ENCODE measurements at places on chromosomes 13 and 19.

DNA sequence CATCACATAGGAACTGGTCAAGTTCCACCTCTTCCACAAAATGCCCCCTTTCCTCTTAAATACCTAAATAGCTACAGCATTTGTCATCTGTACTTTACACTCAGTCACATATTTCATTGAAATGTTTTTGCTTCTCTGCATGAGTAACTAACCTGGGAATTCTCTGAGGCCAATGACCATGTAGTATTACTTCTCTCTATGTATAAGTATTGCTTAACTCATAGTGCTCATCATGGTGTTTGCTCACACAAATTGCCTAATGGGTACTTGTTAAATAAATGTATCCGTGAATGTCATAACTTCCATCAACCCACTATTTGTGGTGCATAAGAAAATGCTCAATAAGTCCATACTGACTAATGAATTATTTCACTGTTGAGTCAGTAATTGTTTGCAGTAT lies 115.5 kb downstream of the FGF14 start:
- DNase-seq: peak; percentile 66

- no peak for DNase-seq
Measured at GRCh38 chr13:35936246-35936978, 194.8 kb downstream of the DCLK1 start.

DNA sequence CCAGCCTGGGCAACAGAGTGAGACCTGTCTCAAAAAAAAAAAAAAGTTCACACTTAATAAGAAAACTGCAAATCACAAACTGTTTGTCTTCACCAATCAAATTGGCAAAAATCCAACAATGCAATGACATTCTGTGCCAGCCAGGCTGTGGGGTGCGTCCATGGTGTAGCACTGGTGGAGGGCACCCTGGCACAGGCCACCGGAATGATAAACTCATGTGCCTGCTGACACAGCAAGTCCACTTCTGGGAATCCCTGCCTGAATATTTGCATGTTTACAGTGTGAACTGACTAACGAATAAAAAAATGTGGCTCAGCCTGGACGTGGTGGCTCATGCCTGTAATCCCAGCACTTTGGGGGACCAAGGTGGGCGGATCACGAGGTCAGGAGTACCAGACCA lies 1.6 kb upstream of the LRRC25 start:
- DNase-seq: peak; percentile 48

GRCh38 chr19:5240011-5240410 lies 100.6 kb downstream of the PTPRS start:
- no peak for DNase-seq

DNA sequence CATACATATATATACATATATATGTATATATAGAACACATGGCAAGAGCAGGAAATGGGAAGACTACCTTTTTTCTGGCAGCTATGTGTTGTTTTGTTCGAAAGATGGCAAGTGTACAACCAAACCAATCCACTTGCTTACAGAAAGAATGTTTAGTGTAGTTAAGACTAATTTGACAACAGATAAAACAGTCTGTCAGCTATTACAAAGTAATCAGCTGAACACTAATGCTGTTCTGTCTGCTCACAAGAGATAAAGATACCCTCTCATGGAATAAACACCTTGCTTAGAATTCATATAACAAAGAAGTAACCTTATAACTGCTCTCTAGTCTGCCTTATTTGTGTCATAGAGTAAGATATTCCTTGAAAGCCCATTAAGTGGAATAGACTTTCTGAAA lies 858 bp upstream of the KCNRG start:
- no peak for DNase-seq

- DNase-seq: peak; percentile 64
Measured at GRCh38 chr13:113758651-113759524, at the start of gene TMEM255B. Gene TMEM255B (plus strand): TSS chr13:113759226. CDS start chr13:113759270, 44 bp downstream.

DNA sequence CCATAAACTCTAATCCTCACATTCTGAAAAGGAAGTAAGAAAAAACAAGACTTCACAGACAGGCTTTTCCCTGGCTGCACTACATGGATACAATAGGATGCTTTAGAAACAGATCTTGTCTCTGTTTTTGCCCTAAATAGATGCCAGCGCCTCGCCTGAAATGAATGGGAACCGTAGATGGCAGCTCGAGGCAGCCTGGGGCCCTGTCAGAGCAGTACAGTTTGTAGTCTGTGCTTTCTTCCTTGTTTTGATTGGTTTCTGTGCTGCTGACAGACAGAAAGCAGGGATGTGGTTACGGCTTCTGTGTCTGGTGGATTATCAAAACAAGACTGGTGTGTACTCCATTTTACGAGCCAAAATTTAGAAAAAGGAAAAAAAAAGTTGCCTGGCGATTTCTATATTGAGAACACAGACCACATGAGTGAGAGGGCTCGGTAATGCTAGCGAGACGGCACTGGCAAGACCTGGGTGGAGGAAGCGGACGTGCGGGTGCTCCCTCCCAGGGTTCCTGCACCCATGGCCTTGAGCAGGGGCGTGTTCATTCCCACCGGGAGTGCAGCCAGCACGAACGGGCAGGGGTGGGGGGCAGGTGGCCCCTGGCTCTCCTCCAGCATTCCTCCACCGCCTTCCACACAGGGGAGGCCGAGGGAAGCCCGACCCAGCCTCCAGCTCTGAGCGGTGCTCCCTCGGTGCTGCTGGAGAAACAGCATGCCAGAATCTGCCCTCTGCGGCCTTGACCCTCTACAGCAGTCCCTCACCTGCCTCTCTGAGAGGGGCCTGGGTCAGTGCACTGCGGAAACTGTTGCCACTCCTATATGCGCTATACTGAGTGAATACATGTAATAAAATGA lies 37.6 kb upstream of the C1QTNF9 start:
- DNase-seq: peak; percentile 69

- DNase-seq: no peak
Measured at GRCh38 chr13:45021250-45021649, 31.9 kb downstream of the GPALPP1 start.

- no peak for DNase-seq
Measured at GRCh38 chr13:68023838-68024581, 793.9 kb upstream of the PCDH9 start.

GRCh38 chr13:103903790-103904189 lies 837.6 kb upstream of the SLC10A2 start:
- DNase-seq: no peak

DNA sequence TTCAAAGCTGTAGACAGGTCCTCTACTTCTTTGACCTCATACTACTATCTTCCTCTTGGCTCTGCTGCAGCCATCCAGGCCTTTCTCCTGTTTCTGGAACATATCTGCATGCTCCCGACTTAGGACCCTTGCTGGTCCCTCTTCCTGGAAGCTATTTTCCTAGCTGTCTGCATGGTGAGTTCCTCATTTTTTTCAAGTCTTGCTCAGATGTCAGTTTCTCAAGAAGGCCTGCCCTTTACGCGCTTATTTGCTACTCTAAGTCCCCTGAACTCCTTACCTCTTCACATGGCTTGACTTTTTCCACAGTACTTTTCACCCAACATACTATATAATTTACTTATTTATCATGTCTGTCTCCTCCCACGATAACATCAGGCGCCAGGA lies 31.4 kb downstream of the DNAJC3 start:
- no peak for DNase-seq

GRCh38 chr13:48159401-48159800 lies 64.5 kb upstream of the MED4 start:
- peak; percentile 24 for DNase-seq

DNA sequence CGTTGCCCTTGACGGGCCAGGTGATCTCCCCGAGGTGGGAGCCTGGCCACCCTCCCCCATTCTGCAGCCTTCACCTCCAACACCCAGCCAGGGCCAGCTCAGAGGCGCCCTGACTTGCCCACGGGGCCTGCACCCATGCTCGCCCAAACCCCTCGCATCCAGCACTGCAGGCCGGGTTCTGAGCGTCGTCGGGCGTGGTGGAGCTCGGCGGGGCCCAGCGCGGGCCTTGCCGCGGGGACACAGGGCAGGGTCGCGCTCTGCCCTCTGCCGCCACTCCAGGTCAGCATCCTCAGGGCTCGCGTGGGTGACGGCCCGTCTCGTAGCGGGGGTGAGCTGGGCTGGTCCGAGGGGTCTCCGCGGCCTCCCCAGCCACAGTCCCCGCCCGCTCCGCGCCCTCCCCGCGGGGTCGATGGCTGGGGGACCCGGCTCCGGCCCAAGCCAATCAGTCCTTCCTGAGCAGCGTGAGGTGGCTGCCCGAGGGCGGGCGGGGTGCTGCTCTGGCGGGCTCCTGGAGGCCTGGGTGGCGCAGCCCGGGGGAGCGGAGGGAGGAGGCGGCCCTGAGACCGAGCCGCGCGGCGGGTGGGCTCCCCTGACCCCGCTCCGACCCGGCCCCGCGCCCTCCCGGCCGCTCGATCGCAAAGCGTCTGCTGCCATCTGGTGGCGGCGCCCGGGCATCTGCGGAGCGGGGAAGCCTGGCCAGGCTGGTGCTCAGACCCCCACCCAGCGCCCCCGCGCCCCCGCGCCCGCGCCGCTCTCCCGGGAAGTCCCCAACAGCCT lies 61.4 kb downstream of the CCNE1 start:
- peak; percentile 28 for DNase-seq

DNA sequence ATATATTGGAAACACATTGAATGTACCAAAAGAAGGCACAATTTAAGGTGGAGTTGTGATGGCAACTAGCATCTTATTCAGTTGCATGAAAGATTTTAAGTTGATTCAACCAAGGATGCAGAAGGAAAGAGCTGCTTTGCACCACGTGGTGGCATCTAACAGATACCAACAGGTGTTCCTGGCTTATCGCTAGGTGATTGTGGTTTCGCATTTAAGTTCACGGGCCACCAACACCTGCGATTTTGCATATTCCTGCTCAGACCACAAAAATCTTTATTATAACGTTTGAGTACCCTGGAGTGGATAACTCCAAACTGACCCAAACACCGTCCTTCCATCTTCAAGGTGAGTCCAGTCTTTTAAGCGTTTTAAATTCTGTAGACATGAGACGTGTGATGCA lies 45.3 kb downstream of the RGCC start:
- no peak for DNase-seq

- DNase-seq: no peak
Measured at GRCh38 chr13:20798027-20798426, 24.3 kb upstream of the EEF1AKMT1 start.

- no peak for DNase-seq
Measured at GRCh38 chr13:29943686-29944085, 93.3 kb upstream of the UBL3 start.

DNA sequence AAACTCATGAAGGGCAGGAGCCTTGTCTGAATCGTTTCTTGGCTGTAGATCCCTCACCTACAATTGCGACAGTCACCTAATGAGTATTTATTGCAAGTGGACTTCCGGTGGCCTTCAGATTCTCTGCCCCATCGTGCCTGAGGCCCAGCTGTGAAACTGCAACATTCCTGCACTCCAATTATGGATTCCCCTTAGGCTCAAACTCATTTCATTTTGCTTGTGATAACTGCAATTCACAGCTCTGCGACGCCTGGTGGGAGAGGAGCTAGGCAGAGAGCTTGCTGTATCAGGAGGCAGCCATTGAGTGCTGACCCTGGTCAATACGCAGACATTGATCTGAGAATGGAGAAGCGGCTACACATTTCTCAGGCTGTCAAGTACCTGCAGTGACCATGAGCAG lies 59.0 kb downstream of the CCDC70 start:
- no peak for DNase-seq

- DNase-seq: no peak
Measured at GRCh38 chr19:18513868-18514267, 8.0 kb downstream of the ELL start.

- DNase-seq: no peak
Measured at GRCh38 chr19:41414461-41414860, 12.7 kb downstream of the B3GNT8 start.

GRCh38 chr13:108609353-108609752 lies 20.1 kb upstream of the MYO16 start:
- peak; percentile 10 for DNase-seq

DNA sequence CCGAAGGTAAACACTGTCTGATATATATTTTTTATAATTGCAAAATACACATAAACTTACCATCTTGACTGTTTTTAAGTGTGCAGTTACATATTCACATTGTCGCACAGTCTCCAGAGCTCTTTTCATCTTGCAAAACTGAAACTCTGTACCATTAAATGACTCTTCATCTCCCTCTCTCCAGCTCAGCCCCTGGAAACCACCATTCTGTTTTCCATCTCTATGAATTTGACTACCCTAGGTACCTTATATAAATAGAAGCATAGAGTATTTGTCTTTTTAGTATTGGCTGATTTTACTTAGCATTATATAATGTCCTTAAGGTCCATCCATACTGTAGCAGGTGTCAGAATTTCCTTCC lies 45.8 kb downstream of the LRCH1 start:
- DNase-seq: no peak
